ENCODE measurements at places on chromosomes 12 and 14.

- DNase-seq = no peak
Observed at GRCh38 chr14:93999573-93999972, 2.5 kb downstream of the CCDC197 start.

DNA sequence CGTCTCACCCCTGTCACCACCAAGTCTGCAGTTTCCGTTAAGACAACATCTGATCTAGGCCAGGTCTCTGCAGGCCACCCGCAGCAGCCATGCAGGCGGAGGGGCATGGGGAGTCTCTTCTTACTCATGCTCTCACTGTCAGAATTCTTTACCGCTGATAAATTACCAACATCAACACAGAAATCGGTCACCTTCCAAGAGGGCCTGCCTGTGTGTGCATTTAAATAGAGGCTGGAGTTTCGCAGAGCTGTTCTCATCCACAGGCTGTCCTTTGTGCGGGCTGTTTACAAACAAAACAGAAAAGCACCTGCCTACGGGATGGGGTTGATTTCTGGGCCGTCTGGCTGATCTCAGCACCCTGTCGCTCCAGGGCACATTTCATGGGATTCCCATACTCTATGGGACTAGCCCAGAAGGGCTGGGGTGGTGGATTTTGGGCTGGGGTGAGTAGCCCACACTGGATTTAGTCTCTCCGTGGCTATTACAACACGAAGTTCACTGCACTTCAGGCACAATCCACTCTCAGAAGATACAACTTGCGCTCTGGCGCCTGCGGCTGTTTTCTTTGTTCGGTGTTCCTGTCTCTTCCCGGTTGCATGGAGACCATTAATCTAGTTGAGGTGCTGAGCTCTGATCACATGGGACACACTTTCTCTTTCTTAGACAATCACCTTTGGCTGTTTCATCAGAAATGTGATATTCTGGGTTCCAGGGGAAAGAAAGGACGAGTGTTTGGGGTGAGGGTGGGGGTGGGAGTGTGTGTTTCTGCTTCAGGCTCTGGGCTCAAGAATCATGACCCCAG, 331.1 kb downstream of the GLT1D1 start:
- DNase-seq = no peak

- no peak for DNase-seq
Observed at GRCh38 chr12:80763874-80764273, 47.2 kb downstream of the MYF5 start.

DNA sequence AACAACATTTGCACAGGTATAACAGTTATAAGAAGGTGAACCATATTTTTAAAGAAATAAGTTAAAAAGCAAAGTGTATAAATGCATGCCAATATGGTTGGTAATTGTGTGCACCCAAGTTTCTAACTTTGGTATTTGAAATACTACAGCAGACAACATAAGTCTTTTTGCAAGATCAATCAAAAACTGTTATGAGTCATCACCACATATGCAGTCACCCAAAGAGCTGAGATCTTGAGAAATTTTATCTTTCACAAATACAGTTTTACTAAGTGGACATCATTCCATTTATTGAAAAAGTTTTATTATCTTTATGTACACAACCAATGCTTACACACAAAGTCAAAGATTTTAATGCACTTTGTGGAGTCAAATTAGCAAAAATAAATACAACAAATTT, 7.0 kb upstream of the ACSS3 start:
- no peak for DNase-seq

DNA sequence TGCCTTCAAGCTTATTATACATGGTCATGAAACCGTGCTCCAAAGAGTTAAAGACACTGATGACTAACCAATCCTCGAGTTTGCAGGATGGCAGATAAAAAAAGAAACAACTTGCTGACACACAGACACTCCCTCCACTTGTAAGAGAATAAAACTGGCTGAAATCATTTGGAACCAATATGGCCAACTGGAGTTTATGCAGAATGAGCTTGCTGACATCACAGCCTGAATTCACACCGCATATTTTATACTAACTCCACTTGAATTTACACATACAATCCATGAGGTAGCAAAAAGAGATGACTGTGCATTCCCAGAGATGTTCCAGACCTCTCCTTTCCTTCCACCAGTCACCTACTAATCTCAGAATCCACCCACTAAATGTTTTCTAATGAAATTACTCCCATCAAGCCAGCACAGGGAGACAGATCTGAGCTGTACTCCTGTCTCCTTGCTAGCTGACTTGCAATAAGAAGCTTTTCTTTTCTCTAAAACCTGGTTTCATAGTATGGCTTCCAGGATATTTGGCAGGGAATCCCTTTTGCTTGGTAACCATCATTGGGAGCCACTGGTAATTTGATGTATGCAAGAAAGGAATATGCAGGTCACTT, 15.8 kb upstream of the PTPRR start:
- no peak for DNase-seq

GRCh38 chr12:77102691-77103090, 37.3 kb upstream of the E2F7 start:
- no peak for DNase-seq

DNA sequence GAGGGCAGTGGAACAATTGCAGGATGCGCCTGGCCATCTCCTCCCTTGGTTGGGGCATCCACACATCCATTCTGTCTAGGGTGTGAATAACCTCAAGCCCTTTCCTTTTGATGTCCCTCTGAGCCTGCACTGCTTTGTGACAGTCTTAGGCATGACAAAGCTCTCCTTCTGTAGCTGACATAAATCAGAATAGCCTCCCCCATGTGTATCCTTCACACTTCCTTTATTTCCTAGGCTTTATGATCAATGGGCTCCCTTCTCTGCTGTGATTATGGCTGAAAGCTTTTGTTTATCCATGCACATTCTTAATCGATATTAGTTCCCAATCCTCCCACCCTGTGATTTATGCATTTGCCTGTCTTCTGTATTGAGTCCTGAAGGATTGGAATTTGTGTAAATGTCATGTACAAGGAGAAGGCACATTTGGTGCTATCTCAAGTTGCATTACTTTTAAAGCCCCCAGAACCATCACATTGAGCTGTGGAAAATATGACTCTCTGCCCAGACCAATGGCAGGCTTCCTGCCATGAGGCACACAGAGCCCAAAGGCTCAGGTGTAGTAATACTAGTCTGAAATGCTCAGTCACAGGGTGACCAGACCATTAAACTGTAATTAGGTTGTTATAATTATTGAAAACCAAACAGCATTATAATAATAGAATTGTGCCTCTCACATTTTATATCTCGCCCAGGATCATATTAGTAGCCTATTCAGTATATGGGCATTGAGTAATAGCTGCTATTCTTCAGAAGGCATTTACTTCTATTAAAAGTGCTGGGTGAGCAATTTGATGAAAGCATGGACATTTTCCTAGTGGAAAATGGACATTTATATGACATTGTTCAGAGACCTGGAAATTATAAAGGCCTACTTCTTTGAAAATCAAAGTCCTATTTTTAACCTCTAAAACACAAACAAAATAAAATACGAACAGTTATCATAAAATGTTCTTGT, 14.0 kb downstream of the EMP1 start:
- no peak for DNase-seq

- no peak for DNase-seq
Observed at GRCh38 chr12:78759367-78759766, 105.2 kb upstream of the SYT1 start.

GRCh38 chr12:2333491-2334195, 280.9 kb downstream of the CACNA1C start:
- DNase-seq = no peak

DNA sequence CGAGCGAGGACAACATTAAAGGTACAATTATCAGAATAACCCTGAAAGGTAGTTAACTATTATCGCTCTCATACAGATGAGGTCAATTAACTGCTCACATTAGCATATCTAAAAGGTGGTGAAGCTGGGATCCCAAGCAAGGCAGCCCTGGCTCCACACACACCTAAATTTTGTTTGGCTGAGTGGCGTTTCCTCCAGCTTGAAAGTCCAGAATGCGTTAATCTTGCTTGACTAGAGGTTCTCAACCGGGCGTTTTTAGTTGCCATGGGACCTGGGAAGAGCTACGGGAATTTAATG, 531 bp downstream of the DLGAP5 start:
- DNase-seq = no peak

DNA sequence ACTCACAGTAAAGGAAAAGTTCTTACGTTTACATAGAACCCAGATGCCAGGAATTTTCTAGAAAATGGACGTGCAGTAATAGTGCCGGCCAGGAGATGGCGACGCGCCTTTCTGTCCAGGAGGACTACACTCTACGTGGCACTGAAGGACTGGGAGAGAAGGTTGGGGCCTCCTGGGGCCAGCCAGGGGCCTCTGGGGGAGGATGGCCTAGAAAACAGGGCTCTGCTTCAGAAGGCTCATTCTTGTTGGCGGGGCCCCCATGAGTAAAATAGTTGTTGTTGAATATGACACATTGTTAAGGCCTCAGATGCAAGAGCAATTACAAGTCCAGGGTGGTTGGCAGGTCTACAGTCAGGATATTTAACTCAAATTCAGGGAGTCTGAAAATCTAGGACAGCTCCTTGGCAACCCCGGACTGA, 120.1 kb upstream of the MAX start:
- peak; percentile 31 for DNase-seq
